CD4-positive, CD25-positive, alpha-beta regulatory T cell (primary cell): ENCODE measurements at places on chromosomes 5 and 9.
A peak's percentile ranks its signal among the peaks of the same experiment; 100 is the strongest.

GRCh38 chr5:8561854-8562253, 692.9 kb downstream of the MTRR start:
- H3K27ac ChIP-seq: no peak overlapping the region
- no peak overlapping the region for H3K4me3 ChIP-seq
- no peaks in the 10 kb centered on the region for H3K36me3 ChIP-seq

DNA sequence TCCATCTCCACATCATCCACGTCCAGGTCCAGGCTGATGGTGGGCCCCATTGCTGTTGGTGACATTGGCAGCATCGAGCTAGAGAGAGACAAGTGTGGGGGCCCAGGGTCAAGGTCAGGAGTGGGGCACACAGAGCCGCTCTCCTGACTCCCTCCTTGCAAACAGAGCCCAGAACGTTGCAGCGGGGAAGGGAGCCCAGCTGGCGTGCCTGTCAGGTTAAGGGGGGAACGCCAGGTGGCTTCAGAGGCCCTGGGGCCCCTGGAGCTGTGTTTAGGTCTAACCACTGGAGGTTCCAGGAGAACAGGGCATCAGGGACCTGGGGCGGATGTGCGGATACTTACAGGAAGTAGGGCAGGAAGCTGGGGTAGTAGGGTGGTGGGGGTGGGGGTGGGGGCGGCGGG, 7.5 kb downstream of the RNF44 start:
- no peaks in the 10 kb centered on the region for H3K27me3 ChIP-seq
- peaks cover 40% of the 10 kb centered on the region for H3K36me3 ChIP-seq
- peak overlapping the region; percentile 63 for H3K27ac ChIP-seq
- no peak overlapping the region for H3K4me3 ChIP-seq
- H3K4me1 ChIP-seq: peaks cover 62% of the 10 kb centered on the region

DNA sequence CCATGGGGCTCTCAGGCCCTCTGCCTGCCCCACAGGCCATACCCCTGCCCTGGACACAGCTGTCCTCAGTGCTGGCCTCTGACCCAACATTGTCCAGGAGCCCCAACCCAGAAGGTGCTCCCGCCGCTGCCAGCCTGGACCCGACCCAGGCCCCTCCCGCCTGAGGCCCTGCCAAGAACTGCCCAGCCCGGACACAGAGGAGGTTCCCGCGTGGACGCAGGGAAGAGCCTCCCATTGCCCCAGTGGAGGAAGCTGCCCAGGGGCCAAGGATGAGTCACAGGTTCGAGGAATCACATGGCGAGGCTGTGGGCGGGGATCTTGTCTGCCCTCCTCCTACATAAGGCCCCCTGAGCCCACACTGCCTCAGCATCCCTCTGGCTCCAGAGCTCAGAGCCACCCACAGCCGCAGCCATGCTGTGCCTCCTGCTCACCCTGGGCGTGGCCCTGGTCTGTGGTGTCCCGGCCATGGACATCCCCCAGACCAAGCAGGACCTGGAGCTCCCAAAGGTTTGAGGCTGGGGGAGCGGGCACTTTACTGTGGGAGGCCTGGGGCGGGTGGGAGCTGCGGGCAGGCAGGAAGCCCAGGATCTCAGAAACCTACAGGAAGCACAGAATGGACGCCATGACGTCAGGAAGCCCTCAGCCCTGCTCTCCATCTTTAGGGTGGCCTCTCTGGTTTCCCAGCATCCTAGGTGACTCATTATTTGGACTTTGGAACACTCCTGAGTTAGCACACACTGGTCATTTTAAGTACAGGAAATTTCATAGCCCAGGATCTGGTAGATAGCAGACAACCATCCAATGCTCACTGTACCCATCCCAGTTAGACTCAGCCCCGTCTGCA, at the start of gene PAEP:
Gene PAEP (plus strand): TSS at position 366 of the 844 bp plus-strand sequence.
- H3K27ac ChIP-seq: no peak within 1 kb of the TSS
- H3K4me1 ChIP-seq: no peaks in the 10 kb centered on the region
- no peaks in the 10 kb centered on the region for H3K36me3 ChIP-seq
- no peaks in the 10 kb centered on the region for H3K27me3 ChIP-seq

GRCh38 chr9:128122809-128123175, 4.7 kb downstream of the PTGES2 start:
- no peak overlapping the region for H3K4me3 ChIP-seq
- H3K27me3 ChIP-seq: no peaks in the 10 kb centered on the region
- DNase-seq: no peak

DNA sequence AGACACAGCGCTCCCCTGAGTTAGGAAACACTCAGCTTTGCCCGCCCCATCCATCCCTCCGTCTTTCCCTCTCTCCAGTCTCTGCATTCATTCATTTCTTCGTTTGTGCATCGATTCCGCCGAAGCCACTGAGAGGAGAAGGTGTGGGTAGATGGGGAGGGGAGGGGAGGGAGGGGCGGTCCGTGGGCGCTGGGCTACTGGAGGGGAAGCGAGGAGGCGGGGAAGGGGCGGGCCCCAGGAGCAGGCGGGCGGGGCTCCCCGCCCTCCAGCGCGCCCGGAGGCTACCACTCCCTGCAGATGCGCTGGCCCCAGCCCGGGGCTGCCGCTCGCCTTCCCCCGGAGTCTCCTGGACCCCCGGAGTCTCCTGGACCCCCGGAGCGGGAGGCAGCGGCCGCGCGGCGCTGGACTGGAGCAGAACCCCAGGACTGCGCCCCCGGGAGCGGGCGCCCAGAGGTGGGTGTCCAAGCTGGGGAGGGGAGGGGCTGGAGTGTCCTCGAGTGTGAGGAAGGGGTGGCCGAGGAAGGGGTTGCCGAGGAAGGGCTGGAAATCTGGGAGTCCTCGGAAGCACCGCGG, 159.5 kb downstream of the C9orf152 start:
- H3K4me1 ChIP-seq: peaks cover 48% of the 10 kb centered on the region
- no peaks in the 10 kb centered on the region for H3K36me3 ChIP-seq
- peak overlapping the region; percentile 89 for H3K4me3 ChIP-seq
- peak; percentile 78 for DNase-seq

GRCh38 chr9:37010180-37010579, 23.9 kb downstream of the PAX5 start:
- H3K27ac ChIP-seq: no peak overlapping the region
- H3K4me1 ChIP-seq: no peaks in the 10 kb centered on the region
- H3K36me3 ChIP-seq: no peaks in the 10 kb centered on the region
- peaks cover 32% of the 10 kb centered on the region for H3K27me3 ChIP-seq
- H3K4me3 ChIP-seq: no peak overlapping the region

DNA sequence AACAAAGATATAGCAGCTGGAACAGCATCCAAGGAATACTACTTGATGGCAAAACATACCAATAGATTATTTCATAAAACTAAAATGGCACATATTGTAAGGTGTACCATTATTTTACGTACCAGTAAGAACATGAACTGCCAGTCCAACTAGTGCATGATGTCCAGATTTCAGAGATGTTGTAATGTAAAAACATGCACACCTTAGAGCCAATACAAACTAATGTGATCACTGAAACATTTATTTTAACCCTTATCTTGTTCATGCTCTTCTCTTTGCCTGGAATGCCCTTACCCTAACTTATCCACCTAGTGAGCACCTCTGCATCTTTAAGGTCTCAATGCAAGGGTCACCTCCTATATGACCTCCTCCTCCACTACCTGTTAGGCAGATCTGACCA, 172.0 kb downstream of the GLIS3 start:
- no peak for DNase-seq
- H3K27ac ChIP-seq: no peak overlapping the region
- H3K4me3 ChIP-seq: no peak overlapping the region
- no peaks in the 10 kb centered on the region for H3K36me3 ChIP-seq
- no peaks in the 10 kb centered on the region for H3K27me3 ChIP-seq

DNA sequence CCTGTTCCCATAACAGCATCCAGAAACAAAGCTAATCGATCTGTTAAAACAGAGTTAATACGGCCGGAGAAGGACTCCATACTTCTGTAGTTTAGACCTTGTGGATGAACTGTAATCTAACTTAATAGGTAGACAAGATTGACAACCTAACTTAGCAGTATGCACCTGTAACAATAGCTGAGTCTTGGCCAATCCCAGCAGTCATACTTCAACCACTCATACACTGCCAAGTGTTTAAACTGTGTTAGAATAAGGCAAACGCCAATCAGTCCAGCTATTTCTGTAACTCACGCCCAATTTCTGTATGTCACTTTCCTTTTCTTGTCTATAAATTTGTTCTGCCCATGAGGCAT, 33.7 kb upstream of the MACIR start:
- no peak for DNase-seq

DNA sequence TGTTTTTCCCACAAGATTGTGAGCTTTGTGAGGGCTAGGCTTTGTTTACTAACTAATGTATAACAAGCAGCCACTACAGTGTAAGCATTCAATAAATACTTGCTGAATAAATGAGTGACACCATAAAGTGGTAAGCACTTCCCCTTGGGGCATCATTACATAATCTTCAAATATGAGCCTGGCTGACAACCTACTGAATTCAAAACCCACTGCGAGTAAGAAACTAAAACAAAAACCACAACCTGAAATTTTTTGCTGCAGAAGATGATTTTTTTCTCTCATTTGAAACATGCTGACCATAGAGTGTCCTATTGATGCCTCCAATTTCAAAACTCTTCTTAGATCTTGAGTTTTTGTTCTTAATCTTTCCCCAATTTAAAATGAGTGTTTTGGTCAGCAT, 331.3 kb upstream of the CCNG1 start:
- DNase-seq: no peak
- no peaks in the 10 kb centered on the region for H3K27me3 ChIP-seq
- H3K4me1 ChIP-seq: no peaks in the 10 kb centered on the region
- H3K36me3 ChIP-seq: no peaks in the 10 kb centered on the region

DNA sequence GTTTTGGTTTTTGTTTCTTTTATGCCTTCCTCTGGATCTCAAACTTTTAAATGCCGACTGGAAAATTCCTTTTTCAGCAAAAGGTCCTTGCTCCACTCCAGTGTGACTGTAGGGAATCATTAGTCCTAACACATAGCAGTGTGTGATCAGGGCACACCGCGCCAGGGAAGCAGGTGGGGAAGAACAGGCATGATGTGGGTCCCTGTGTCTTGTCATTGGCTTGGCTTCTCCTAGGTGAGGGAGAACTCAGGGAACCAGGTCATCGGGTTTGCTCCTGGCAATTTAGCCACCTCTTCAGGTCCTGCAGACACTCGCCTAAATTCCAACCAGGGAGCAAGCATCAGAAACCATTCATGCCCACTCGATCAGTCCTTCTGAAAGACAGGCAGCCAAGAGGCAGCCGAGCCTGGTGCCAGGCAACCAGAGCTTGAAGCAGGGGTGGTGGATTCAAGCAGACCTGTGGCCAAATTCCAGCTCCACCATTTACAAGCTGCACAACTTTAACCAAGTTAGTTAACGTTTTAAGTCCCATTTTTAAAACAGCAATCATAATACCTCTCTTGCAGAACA, 514.2 kb downstream of the BNC2 start:
- no peaks in the 10 kb centered on the region for H3K4me1 ChIP-seq
- H3K27me3 ChIP-seq: no peaks in the 10 kb centered on the region
- no peak for DNase-seq
